CD4-positive, alpha-beta T cell (primary cell): ENCODE measurements at places on chromosomes 7 and 10.

- no peak for DNase-seq
These were observed 32.1 kb upstream of the GTF2I start for GRCh38 chr7:74625446-74625845.

DNA sequence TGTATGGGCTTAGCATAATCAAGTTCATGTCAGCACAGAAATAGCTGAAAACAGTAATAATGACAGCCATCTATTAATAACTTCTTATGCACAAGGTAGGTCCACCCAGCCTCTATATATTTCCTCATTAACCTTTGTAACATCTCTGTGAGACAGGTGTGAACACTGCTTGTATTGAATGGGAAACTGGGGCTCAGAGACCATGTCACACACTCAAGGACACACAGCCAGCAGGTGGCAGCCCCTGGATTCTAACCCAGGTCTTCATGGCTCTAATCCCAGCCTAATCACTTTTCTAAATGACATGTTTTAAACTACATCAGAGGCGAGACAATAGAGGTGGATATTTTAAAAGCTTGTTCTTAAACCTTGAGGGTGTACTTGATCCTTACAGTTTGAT is 591.4 kb downstream of the PARD3 start:
- DNase-seq = no peak

DNA sequence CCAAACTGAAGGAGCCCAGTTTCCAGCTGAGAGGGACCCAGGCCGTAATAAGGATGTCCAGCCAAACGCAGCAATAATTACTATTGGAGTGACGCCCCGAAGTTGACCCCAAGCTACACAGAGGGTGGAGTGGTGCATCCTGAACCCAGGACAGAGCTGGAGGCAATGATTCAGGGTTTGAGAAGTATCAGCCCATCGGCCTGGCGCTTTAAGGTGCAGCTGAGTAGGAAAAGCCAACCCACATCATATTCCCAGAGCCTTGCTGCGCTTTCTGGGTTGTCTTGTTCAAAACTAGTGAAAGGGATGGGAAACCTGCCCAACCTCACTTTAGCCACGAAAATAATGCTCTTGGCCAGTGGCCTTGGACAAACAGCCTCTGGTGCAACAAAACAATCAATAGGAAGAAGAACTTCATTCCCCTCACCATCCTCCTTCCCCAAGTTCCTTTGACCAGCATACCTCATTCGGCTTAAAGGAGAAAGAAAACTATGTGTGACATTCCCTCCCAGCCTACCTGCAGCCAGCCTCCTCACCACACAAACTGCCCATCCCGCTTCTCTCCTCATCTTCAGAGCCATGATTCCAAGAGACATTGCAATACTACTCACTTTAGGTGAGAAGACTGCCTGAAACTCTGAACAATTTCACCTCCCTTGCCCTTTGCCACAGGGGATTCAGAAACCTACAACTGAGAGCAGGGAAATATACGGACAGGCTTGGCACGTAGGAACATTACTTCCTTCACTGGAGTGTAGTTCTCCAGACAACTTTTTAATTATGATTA is 217.2 kb upstream of the MKLN1 start:
- DNase-seq = no peak

DNA sequence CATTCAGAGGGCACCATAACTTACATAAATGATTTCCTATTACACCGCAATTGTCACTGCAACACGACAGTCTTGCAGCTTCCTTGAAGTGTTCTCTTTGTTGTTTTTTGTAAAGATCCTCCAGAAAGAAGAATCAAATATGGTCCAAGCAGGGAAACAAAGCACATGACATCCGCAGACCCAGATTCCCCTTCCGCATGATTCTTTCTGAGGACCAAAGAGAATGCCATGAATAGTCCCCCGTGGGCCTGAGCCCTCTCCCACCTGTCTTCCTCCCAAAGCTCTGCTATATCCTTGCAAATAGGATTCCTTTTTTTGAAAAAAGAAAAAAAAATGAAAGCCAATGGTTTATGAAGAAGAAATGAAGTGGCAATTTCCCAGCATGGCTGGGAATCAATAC is 10.8 kb downstream of the PLXNA4 start:
- DNase-seq = no peak

DNA sequence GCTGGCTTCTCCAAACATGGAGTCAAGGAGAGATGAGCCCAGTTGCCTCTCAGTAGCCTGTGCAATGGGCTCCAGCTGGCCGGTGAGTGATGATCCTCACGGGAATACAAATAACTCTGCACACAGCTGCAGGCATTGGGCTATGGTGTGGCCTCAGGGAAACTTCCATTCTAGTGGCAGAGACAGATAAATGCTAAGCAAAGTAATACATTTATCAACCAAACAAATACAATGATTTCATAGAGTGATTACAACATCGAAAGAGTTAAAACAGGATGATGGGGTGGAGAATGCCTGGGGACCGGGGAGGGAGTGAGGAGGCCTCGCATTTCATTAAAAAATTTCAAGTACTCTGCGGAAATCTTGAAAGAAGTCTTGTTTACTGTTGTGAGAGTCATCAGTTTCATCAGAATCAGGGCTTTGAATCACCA is 15.0 kb upstream of the AKR1B1 start:
- DNase-seq = no peak

- DNase-seq = no peak
These were observed 56.5 kb downstream of the COL1A2 start for GRCh38 chr7:94451187-94451586.

DNA sequence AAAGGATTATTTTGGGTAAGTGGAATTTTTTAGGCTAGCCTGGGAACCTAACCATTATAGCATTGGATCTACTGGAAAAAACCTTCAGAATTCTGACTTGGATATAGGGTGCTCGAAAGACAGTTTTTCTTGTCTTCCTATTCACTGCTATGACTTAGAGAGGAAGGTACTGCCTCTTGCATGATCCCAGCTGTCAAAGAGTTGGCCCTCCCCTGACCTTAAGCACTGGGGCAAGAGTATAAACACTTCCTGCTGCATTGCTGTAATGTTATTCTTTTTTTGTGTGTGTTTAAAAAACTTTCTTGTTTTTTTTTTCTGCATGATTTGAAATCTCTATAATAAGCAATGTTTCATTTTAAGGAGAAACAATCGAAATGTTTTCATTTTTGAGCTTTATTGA is 113.0 kb downstream of the LRMDA start:
- no peak for DNase-seq
